Mammary epithelial cell (primary cell): ENCODE measurements at places on chromosomes 1 and 21. TPM values are rescaled to one million over a fixed set of nuclear protein-coding genes. Genes with fewer than 3 reads are reported as not detected.

- no peak for DNase-seq
Observed at GRCh38 chr1:22953057-22953739, 19.5 kb downstream of the LACTBL1 start.

DNA sequence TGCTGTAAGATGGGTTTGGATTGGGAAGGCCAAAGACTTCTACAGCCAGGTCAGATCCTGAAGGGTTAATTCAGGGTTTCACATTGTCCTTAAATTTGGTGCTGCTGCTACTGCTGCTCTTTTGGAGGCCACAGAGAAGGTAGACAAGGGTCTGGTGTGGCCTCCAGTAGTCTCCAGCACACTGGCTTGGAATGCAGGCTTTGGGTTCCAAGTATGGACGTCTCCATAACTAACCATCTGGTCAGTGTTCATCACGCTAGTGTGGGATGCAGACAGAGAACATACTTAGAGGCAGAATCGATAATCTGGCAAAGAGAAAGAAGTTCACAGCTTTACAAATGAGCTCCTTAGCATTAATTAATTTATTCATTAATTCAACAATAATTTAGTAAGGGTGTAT is 154.1 kb downstream of the ZBTB18 start:
- no peak for DNase-seq

- no peak for DNase-seq
Observed at GRCh38 chr1:183910845-183911244, 105.9 kb downstream of the RGL1 start.

GRCh38 chr1:223860051-223860622 is 14.4 kb upstream of the TP53BP2 start:
- DNase-seq, result peak; percentile 74

DNA sequence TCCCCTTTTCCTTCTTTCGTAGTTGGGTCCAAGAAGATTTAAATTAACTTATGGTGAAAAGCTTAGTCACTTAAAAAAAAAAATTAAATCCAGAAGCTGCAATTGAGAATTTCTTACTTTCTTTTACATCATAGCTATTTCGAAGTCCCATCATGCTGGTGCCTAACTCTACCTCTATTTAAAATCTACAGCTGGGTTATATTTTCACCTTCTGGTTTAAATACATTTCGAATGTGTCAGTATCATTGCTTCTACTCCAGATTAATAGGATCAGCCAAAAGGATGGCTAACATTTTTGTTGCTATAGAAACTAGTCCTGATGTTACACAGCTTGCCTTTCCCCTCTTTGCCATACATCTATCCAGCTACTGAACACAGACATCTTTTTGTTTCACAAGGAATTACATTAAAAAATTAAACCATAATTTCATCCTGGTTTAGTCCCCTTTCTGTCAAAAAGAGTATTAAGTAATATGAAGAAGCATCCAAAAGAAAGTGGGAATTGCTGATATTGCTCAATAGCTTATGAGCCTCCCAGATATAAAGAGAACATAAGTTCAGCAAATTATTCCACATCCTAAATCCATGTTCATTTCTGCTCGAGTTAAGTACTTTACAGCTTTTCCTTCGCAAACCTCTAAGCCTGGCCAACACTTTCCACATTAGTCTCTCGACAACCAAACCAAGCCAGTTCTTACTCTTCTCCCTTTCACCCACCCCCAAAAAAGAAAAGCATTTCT is 396.7 kb upstream of the DAB1 start:
- no peak for DNase-seq

GRCh38 chr1:3662080-3662671 is 9.9 kb downstream of the TP73 start:
- no peak for DNase-seq

DNA sequence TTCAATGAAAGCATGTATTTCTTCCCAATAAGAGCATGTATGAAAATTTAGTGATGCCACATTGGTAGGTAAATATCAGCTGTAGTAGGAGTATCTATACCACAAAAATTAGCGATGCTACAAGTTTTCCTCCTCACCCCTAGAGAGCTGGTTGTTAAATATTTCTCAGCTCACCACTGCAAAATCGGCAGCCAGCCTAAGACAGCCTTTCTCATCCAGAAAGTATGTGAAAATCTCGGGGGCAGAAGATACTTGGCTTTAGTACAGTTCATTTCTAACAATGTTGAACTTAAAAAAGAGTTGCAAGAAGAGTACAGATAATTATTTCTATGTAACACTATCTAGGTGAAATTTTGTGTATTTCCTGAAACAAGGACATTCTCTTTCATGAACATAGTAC is 235.4 kb downstream of the TPR start:
- DNase-seq, result peak; percentile 5

DNA sequence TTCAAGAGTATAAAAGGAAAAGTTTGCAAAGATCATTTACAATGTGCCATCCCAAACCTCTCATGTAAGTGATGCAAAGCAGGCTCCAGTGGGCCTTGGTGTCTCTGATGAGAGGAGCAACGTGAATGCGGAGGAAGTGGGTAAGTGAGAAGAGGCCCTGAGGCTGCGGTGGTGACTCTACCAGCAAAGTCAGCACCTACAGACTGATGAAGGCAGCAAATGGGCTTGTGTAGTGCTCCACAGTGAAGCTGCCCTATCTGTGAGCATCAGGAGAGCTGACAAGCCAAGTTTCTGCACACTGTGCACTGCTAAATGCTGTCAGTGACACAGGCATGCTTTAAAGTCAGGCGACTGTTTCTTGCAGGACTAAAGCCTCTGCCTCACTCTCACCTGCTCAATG is 15.6 kb upstream of the RAP1A start:
- DNase-seq, result no peak

GRCh38 chr1:70934194-70934961 is 113.2 kb downstream of the PTGER3 start:
- no peak for DNase-seq

DNA sequence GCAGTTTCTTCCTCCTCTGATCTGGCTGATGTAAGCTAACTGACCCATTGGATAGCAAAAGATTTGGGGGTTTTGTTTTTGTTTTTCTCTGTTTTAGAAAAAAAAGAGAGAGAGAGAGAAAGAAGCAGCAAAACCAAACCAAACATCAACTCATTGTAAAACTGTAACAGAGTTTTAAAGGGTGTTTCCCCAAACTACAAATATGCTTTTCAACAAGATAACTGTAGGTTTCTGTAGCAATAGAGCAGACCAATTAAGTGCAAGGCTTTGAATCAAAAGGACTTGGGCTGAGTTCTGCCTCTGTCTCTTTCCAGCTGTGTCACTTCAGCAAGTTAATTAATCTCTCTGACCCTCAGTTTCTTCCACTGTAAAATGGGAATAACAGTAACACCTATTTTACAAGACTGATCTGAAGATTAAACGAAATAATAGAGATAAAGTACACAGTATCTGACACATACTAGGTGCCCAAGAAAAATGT is 44.5 kb downstream of the RRAGC start:
- no peak for DNase-seq

BMP8B gene
- total RNA-seq, result 0.11 TPM in 1 of 2 replicates, not detected in the other

DNA sequence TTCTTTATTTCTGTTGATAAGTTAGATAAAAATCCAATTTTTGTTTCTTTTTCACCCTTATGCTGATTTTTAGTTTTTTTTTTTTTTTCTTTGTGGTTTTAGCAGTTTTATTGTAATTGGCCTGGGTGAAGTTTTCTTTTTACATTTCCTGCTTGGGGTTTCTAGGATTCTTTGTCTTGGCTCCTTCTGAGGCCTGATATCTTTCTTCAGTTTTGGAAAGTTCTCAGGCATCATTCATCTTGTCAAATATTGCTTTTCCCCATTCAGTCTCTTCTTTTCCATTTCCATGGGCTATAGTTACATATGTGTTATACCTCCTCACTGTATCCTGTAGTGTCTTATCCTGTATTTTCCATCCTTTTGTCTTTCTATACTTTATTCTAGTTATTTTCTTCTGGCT is 28.5 kb downstream of the ST6GALNAC3 start:
- no peak for DNase-seq

MROH9 gene
- total RNA-seq, result not detected

EIF4G3 gene
- 50.3 TPM for total RNA-seq

DNA sequence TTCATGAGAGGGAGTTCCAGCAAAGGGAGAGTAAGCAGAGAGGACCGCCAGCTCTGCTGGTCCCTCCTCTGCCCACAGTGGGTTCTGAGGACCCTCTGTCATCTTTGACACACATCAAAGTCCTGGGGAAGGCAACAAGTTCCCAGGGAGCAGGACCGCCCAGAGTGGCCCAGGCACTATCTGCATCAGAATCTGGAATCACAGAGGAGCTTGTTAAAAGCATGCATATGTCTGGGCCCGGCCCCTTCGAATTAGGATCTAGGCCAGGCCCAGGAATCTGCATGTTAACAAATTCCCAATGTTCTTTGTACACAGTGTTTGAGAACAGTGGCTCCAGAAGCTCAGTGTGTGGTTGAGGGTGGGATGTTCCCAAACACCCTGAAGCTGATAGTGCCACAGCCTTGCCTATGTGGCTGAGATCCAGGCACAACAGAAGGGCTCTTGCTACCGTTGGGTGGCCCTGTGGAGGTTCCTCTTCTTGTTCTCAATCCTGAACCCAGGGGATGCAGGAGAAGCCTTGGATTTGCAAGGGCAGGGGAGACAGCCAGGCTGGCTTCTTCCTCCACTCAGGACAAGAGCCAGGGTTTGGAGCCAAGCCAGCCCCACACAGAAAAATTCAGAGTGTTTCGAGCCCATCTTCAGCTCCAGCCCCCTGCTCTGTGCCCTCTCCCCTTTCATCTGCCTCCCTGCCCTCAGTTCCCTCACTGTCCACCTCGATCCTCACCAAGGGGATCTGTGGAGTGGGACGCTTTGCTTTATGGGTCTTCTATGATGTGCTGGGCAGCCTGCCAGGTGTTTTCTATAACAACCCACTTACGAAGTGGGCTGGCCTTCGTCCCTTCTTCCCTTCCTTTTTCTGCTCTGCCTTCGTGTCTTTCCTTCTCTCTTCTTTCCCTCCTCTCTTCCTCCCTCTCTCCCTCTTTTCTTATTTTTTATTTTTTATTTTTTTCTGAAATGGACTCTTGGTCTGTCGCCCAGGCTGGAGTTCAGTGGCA is 129.0 kb upstream of the TMPRSS2 start:
- no peak for DNase-seq

- DNase-seq, result no peak
Observed at GRCh38 chr1:193157360-193157759, 29.1 kb downstream of the B3GALT2 start.

NPPB gene
- 0.17 TPM for total RNA-seq

- peak; percentile 11 for DNase-seq
Observed at GRCh38 chr1:238628110-238628509, 737.4 kb upstream of the ZP4 start.

- DNase-seq, result no peak
Observed at GRCh38 chr1:5475572-5475971, 516.7 kb downstream of the NPHP4 start.

DNA sequence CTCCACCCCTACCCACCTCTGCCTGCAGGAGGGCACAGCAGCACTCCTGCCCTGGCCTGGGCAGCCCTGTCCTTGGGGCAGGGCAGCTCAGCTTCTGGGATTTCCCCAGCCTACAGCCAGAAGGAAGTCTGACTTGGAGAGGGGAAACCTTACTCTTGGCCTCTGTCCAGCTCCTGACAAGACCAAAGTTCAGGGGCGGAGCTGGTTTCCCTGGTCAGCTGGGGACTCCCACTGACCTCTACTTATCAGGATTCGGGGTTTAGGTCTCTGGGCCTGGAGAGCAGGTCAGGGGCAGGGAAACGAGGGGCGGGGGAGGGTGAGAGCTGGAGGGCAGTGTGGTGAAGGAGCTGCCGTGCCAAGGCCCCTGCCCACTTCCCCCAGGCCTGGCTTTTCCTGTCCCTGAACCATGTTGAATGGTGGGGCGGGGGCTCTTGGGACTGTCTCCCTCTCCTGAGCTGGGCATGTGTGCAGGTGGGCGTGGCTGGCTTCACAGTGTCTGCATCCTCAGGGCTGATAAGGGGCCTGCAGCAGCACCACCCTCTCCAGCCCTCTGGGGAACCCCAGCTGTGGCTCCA is 16.8 kb upstream of the ETV3 start:
- DNase-seq, result peak; percentile 52

DNA sequence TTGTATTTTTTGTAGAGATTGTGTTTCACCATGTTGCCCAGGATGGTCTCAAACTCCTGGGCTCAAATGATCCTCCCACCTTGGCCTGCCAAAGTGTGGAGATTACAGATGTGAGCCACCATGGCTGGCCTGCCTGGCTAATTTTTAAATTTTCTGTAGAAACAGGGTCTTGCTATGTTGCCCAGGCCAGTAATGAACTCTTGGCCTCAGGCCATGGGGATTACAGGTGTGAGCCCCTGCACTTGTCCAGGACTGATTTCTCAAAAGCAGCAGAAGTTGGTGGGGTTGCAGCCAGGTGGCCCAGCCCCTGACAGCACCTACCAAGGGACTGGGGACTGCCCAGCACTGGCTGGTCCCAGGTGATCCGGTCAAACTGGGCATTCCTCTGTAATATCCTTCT is 44.1 kb upstream of the CXADR start:
- DNase-seq, result no peak

- no peak for DNase-seq
Observed at GRCh38 chr1:97603776-97604175, 317.1 kb downstream of the DPYD start.

INSRR gene
- not detected in 2 replicates for total RNA-seq

GBP6 gene
- 1.0 and 3.7 TPM in 2 replicates for total RNA-seq

DNA sequence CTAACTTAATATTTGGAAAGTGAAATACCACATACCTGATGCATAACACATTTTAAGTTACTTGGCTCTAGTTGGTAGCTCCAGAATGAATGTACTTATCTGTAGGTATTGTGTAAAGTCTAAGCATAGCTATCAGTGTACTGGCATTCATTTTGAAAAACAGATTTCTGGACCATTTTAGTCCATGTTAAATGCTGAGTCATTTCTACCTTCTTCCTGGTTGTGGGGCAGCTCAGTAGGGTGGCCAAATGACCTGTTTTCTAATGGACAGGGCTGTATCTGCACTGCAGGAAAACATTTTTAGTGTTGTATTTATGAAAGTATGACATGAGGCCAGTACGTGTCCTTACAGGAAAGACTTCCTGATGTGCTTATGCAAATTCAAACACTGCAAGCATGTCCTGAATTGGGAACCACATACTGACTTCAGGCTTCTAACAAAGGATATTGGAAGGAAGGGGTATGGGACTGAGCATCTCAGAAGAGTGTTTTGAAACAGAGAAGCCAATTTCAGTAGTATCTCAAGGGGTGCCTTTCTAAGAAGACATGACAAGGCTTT is 300.3 kb upstream of the B3GALT2 start:
- DNase-seq, result peak; percentile 3

GRCh38 chr21:45012662-45013259 is 61.6 kb upstream of the ADARB1 start:
- DNase-seq, result peak; percentile 87

ITPKB gene
- 6.8 and 11.4 TPM in 2 replicates for total RNA-seq

DNA sequence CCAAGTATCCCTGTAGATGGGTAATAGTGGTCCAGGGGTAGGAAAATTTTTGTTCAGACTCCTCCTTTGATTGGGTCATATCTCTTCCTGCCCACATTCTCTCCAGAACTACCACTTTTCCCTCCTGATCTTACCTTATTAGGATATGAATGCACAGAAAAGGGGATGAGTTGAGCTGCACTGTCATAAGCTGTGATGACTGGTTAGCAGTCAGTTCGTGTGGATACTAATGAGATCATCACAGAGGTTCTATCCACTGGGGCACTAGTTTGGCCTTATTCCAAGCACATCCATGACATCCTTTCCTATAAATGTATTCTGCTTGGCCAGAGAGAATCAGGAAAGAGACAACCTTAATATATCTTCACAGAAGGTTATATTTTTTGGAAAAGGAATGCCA is 22.1 kb upstream of the TBX15 start:
- peak; percentile 51 for DNase-seq
